HuH-7 (cell line): ENCODE measurements at places on chromosomes 2 and 18.

DNA sequence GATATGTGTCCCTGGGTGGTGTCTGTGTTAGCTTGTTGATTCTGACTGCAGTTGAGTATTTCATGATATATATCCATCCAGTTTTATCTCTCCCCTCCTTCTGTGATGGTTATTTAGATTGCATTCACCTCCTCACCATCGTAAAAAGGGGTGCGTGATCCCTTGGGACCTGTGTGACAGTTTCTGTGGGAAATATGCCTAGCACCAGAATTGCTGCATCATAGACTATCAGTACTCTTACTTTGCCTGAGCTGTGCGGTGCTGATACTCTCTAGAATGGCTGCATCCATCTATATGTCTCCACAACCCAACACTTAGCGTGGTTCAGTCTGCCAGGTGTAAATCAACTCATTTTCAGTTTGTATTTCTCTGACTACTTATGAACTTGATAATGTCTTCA lies 34.3 kb downstream of the PKP4 start:
- DNase-seq = no peak

- no peak for DNase-seq
Measured at GRCh38 chr18:28045880-28046279, 131.1 kb downstream of the CDH2 start.

DNA sequence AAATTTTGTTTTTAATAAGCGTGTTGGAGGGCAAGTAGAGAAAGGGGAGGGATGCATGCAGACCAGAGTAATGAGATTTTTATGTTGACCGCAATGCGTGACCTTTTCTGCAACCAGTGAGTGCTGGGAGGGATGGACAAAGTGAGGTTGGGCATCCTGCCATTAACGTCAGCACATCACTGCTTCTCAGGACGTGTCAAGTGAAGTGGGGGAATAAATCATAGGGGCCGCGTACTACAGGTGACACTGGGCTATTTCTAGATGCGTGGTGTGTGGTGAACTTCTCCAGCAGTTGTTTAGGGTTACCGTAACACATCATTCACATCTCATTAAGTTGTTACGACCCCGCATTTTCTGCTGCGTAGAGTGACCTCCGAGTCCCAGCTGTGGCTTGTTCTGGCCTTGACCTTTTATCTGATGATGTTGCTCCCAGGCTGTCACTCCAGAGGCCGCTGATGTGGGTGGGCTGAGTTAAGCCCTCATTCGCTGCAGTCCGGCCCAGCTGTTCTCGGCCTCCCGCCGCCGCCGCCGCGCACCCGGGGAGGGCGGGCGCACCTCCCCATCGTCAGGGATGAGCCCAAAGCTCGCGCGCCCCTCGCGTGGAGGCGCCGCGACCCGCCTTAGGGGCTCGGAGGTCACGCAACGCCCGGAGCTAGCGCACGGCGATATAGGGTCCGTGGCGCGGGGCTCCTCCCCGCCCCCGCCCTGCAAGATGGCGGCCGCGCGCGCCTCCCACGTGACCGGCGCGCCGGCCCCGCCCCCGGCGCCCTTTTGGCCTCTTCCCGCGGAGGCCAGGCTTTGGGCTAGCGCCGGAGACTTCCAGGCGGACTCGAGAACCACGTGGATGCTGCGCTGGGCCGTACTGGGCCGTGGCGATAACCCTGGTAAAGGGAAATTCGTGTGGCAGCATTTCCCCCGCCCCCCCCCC lies 3.5 kb downstream of the ZCCHC2 start:
- DNase-seq = peak; percentile 67

GRCh38 chr2:191352536-191352935 lies 107.3 kb downstream of the MYO1B start:
- no peak for DNase-seq

DNA sequence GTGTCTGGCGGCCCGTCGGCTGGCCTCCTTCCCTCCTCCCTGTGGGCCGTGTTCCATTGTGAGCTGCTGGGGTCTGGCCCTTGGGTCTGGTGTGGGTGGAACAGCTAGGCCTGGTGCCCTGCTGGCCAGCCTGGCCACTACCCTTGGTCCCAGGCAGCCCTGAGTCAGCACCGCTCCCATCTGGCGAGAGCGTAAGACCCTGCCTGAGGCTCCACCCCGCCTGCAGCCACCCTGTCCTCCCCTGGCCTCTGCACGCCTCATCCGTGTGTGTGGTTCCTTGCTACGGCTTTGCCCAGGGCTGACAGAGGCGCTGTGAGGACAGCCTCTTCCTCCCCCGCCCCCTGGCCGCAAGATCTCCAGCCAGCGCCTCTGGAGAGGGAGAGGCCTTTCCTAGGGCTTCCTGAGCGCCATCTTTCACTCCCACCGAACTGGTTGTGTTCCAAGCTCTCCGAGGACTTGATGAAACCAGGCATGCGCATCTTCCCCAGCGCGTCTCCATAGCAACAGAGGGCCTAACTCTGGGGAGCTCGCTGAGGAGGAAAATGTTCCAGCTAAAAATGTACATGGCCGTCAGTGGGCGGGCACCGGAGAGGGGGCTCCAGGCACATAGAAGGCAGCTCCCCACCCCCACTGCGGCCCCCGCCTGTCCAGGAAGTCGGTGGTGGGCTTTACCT lies 83.0 kb downstream of the STPG4 start:
- DNase-seq = no peak

DNA sequence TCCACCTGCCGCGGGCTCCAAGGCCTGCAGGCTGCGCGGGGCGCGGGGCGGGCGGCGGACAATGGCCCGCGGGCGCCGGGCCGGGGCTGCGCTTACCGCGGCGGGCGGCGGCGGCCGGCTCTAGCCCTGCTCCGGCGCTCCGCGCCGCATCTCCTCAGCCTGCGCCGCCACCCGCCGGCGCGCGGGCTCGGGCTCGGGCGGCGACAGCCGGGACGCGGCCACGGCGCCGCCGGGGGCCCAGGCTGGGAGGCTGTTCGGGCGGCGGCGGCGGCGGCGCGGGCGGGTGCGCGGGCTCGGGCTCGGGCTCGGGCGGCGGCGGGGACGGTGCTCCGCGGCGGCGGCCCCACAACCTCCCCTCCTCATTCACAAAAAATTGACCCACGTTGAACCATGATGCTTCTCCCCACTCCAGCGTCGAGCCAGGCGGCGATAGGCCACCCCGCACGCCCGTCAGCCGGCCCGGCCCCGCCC lies at the start of gene HDAC4:
Gene HDAC4, minus strand, starts transcription at position 425 of the 471 bp plus-strand sequence. CDS start 48,321 bp downstream, outside the sequence.
- peak; percentile 99 for DNase-seq

DNA sequence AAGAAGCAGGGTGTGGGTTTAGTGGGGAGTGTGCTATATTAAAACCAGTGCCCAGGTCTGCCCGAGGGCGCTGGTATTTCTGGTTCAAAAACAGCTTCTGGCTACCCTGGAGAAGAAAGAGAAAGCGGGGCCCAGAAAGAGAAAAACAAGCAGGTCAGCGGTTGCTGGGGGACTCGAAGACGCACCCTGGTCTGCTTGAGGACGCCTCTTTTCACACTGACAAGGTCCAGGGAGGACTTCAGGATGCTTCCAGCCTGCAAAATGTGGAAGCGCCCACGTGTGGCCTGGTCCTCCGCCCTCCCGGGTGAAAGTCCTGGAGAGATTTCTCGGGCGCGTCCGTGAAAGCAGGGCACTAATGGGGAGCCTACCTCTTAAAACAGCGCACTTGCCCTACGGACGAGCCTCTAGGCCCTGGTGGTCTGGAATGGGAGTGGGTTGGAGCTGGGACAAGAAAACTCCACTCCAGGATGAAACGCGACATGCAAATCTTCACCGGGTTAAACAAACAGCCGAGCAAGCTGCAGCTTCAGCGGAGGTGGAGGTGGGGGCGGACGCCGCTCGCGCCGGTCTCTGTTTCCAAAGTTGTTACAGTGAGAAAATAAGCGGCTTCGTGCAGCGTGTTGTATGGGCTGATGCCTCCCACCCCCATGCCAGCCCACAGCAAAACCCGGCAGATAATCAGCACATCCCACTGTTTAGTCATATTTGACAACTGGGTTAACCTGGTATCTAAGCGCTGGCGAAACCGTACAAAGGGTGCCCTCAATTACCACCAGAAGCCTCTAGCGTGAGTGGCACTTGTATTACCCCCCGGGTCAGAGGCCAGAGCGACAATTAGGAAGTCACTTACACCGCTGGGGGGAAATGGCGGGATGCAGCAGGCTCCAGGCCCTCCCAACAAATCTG lies 1.1 kb upstream of the SP9 start:
- no peak for DNase-seq

GRCh38 chr2:147657086-147658000 lies 187.5 kb upstream of the ACVR2A start:
- no peak for DNase-seq

- no peak for DNase-seq
Measured at GRCh38 chr18:51864219-51864965, 475.6 kb upstream of the DCC start.

DNA sequence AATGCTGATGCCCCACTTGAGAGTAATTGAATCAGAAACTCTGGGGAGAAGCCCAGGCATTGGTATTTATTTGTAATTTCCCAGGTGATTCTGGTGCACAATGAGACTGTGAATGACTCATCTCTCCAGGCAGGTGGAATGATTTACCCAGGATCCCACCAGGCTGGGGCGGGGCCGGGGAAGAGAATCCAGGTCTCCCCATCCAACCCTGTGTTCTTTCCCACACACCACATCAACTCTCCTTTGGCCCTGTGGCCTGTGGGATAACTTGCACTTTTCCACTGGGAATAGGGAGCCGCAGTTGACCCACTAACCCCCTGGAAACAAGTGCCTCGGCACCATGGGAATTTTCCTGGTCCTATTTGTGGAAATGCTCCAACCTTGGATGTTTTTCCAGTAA lies 409.8 kb downstream of the ZNF521 start:
- DNase-seq = no peak
